ENCODE measurements at places on chromosomes 6 and 20.

- no peak for DNase-seq
These were observed 10.4 kb upstream of the PLG start for GRCh38 chr6:160691617-160692016.

GRCh38 chr6:39213195-39213920, 15.9 kb downstream of the KCNK5 start:
- no peak for DNase-seq

- DNase-seq = no peak
These were observed 93.7 kb downstream of the PSMB1 start for GRCh38 chr6:170459451-170459850.

- DNase-seq = no peak
These were observed 64.9 kb downstream of the YTHDF1 start for GRCh38 chr20:63150911-63151531.

- DNase-seq = no peak
These were observed 903 bp downstream of the SLC4A11 start for GRCh38 chr20:3237958-3238615.

DNA sequence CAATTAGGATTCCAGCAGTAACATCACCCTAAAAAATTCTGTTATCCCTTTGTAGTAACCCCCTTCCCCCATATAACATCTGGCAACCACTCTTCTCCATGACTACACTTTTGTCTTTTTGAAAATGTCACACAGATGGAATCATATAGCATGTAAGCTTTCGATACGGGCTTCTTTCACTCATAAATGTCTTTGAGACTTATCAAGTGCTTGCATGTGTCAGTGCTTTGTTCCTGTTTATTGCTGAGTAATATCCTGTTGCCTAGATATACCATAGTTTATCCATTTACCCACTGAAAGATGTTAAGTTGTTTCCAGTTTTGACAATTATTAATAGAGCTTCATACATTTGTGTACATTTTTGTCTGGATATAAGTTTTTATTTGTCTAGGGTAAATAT, 10.4 kb upstream of the SNPH start:
- DNase-seq = peak; percentile 73

- no peak for DNase-seq
These were observed 149.8 kb downstream of the BTBD9 start for GRCh38 chr6:38489951-38490350.

GRCh38 chr6:56482525-56482924, 160.2 kb downstream of the DST start:
- DNase-seq = no peak

DNA sequence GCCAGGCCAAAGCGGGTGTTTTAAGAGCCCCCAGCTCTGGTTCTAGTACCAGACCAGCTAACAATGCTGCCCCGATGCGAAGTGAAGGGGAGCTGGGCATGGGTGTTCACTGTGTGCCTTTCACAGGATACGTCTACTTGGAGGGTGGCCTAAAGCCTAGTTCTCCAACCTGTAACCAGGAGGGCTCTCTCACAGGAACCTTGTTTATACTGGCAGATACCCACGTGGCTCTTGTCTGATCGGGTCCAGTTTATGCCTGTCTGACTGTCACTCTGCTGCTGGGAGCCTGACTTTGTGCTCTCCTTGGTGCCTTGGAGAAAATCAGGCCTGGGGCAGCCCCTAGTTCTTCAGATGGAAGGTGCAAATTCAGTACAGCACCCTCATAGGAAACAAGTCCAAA, 60.2 kb upstream of the RNF144B start:
- DNase-seq = no peak

- DNase-seq = no peak
These were observed 3.0 kb upstream of the ARID1B start for GRCh38 chr6:156773935-156774852.

- no peak for DNase-seq
These were observed 95.3 kb upstream of the ARMC2 start for GRCh38 chr6:108752733-108753590.

- DNase-seq = no peak
These were observed 517.0 kb downstream of the BTBD3 start for GRCh38 chr20:12434672-12435071.

- DNase-seq = peak; percentile 55
These were observed 58.1 kb downstream of the RREB1 start for GRCh38 chr6:7165890-7166267.

DNA sequence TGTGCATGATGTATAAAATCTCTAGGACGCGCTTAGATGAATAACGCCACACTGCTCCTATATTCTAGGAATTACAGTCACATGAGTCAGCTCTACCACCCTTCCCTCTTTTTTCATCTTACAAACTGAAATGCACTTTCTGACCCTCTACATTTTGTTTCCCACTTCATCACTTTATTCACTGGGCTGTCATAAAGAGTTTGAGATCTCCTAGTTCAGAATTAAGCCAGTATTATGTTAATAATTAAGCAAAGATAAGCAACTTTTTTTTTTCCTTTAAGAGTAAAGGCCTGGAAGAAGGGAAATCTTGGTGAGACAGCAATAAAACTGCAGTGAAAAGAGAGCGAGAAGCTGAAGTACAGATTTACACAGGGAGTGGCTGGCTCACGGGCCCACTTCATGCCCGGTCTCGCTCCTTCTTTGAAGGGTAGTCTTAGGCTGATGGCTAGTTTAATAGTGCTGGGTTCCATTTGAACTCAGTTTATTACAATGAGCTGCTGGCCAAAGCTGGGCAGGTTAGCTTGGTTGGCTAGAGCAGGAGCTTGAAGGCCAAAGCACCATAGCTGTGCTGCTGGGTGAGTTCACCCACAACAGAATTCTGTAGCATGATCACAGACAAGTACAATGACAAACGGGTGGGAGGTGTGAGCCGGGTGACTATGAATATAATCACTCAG, 110.6 kb downstream of the MAP7 start:
- no peak for DNase-seq

- DNase-seq = peak; percentile 84
These were observed 33.0 kb downstream of the PIM1 start for GRCh38 chr6:37202788-37203491.

DNA sequence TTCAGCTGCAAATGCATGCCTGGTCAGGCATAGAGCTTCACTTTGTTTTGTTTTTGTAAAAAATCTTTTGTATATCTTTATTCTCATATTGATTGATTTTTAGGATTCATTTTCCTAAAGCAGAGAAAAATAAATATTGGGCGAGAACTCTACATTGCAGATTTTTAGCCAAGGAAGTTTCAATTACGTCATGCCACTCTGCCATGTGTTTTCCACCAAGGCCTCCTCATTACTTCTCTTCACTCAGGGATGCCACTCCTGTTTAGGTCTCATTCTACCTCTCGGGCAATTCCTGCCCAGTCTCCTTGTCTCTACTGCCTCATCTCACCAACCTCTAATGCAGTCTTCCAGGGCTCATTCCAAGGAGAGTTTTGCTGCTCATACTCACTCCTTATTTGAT, 497.3 kb upstream of the SPTLC3 start:
- no peak for DNase-seq

GRCh38 chr6:88780714-88781389, 182.6 kb downstream of the RNGTT start:
- DNase-seq = peak; percentile 85

GRCh38 chr20:8394308-8394945, 262.4 kb downstream of the PLCB1 start:
- no peak for DNase-seq

DNA sequence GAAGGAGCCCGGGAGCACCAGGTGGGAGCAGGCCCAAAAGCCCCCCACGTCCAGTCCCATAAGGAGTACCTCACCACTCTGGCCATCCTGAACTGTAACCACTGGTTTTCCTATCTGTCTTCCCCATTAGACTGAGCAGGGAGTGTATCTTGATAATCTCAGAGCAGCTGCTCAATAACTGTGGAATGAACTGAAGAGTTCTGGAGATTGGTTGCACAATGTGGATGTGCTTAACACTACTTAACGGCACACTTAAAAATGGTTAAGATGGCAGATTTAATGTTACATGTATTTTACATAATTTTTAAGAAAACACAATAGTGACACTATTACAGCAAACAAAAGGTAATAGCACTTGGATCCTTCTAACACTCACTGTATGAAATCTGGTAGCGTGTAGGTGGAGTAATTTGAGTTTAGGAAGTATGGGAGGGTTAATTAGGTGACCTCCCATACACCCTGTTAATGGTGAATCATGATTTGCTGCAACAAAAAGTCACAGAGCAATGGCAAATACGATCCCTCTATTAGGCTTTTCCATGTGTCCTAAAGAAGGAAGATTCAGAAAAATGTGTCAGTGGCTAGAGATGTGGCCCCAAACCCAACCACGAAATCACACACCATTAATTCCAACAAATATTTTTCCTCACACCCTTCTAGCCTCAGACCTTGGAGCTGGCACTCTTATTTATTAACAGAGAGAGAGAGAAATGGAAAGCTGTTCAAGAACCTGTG, 18.4 kb downstream of the TRAM2 start:
- DNase-seq = no peak

DNA sequence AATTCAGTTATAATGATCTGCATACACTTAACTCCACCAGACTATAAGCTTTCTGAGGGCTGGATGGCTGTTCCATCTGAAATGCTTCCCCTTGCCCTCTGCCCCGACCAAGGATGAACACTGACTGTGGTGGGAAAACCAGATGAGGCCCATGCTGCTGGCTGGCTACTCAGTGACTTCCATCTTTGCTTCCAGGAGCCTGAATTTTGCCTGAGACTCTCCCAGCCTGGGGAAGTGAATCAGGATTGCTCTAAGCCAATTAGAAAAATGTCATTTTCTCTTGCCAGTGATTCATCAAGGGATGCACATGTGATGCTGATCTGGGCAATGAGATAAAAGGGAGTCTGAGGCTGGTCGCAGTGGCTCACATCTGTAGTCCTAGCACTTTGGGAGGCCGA, 1.7 kb upstream of the TOMM34 start:
- peak; percentile 38 for DNase-seq

DNA sequence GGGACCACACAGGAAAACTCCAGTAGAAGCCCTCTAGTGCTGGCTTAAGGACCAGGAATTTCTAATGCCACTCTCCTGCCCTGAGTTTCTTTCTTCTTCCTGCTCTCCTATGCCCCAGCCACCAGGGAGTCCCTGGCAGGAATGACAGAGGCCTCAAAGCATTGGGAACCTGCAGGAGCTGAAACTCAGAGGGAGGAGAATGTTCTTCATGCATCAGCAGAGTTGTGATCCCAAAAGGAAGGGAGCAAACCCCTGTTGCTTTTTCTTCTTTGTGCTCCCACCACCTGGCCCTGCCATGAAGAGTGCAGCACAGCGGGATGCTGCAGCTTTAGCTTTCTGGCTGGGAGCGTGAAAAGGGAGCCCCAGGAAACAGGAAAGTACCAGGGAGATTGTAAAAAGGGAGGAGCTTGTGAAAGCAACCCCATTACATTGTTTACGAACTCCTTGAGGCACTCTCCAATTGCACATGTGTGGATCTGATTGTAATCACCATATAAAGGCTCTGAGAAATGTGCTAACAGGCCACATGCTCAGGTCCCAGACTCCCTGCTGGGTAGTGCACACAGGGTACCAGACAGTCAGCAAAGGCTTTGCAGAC, 34.7 kb upstream of the FKBP1A start:
- DNase-seq = peak; percentile 15

DNA sequence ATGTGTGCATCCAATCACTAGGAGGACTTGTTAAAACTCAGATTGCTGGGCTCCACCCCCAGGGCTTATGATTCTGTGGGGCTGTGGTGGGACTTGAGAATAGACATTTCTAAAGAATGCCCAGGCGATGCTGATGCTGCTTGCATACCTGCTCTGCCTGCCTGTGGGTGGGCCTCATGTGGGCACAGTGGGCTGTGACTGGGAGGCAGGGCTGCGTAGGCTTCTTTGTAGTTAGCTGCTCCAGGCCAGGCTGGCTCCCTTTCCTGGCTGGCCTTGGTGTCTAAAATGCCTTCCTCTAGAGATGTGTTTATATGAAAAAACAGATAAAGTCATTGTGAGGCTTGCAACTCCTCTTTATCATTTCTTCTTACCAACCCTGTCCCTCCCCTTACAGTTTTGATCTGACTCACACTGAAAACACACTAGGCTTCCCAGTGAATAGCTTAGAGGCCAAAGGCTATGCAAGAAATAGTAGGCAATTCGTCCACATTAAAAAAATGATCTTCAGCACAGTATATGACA, 495.5 kb upstream of the MAP3K7 start:
- no peak for DNase-seq

DNA sequence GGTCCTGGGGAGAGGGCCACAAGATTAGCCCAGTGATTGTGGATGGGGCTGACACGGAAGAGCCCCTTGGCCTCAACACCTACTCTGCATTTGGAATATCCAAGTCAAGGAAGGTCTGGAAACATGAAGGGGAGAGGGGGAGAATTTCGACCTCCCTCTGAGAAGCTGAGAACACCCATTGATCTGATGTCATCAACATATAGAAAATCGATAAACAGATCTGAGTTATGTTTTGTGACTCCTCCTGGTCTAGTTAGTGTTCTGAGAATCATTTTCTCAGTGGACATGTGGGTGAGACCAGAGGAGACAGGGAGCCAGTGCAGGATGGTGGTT, 108.0 kb downstream of the SLC22A3 start:
- DNase-seq = no peak

GRCh38 chr6:45737331-45738056, 278.2 kb downstream of the CLIC5 start:
- DNase-seq = no peak

DNA sequence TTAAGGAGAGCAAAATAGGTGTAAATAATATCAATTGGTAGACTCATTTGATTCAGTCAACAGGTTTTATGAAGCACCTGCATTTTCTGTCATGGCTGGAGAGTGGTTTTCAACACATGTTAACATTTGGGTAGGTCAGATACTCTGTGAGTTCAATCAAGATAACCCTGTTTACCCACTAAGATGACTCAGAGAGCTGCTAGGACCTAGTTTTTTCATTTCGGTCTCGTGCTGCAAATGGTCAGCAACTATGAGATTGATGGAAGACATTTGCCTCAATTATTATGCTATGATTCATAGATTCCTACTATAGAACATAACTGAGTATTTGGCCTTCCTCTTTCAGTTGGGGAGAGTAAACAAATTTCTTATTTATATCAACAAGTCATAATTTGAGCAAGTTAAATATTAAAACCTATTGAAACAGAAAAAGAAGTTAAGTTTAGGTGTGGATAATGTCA, 391.4 kb upstream of the CITED2 start:
- DNase-seq = peak; percentile 39

DNA sequence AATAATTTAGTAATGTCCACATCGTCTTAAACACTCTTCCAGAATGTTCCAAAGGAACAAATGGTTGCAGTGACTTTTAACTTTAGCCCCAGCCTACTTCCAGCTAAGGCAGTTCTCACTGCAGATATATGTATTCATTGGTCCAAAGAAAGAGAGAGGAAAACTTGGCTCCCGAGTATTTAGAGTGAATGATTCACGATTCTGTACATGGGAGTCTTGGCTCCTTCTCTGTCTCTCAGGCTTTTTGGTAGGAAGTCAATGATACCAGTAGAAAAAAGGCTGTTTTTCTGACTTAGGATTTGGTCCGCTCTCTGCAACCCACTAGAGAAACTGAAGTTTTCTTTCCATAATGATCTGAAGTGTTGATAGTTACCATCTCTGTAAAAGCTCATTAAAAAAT, 38.6 kb downstream of the E2F3 start:
- no peak for DNase-seq

DNA sequence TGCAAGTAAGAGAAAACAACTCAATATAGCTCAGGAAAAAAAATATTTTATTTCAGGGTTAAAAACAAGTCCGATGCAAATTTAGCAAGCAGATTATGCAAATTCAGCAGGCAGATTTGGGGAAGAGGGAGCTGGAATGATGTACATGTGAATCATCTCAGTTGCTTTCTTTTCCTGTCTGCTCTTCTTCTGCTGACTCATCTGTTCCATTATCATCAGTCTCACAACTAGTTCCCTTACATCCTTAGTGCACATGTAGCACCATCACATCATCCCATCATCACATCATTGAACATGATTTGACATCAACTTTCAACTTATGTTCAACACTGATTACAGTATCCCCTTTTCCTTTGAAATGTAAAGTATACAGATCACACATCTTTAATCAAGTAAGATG, 11.5 kb upstream of the DEFB113 start:
- no peak for DNase-seq
